Globus pallidus (tissue), 1 donor: ENCODE measurements at places on chromosomes 5 and 9.

DNA sequence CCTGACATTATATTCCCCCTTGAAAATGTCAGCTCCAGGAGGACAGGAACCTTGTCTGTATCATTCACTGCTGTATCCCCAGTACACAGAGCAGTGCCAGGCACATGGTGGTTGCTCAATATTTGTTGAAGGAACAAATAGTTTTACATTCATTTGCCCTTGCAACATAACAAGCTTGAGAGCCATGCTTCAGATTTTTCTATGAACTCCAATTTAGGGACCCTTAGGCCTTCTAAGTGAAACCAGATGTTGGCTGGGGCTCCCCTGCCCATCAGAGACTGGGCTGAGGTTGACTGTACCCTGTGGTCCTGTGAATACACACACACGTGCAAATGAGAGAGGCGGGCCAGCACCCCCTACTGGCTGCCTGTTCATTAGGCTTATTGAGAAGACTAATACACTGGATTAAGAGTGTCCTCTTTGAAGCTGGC, 214.9 kb upstream of the WWC1 start:
- DNase-seq, result no peak

DNA sequence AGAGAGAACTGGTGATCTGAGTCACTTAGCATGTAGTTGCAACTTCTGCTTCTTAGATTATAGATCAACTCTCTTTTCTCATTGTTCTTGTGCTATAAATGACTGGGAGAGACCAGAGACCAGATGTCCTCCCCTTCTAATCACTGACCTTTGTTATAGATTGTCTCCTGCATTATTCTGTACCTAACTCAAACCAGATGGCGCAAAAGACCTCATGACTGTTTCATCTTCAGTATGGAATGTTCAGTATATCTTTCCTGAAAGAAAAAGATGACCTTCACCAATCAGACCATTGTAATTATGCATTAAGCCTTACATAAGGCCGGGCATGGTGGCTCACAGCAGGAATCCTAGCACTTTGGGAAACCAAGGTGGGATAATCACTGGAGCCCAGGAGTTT, 30.5 kb upstream of the ADAM19 start:
- DNase-seq, result no peak

DNA sequence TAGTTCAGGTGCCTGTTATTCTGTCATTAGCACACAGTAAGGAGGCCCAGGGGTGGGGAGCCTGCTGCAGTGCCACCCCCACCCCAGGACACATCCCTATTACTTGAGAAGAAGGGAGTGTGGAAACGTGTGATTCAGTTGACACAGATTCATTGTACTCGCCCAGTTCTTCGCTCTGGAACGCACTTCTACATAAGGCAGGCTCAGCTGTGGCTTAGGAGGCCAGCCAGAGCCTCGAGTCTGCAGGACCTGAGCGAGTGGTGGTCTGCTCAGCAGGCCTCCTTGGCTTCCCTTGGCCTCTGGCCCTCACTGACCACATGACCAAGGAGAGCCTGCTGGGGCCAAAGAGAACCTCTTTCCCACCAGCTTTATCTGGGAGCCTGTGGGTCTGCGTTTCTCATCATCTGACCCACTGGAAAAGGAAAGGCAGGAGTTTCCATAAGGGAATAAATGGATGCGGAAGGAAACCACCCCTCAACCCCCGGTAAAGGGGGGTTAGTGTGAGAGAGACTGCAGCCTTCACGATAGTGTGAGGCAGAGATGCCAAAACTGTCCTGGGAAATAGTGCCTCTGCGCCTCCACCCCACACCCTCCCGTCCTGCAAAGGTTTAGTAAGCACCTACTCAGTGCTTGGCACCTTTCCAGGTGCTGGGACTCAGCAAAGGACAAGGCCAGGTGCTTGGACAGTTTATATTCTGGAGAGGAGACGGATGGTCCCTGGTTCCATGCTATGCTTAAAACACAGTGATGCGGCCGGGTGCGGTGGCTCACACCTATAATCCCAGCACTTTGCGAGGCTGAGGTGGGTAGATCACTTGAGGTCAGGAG, 73.7 kb downstream of the PPARGC1B start:
- no peak for DNase-seq

DNA sequence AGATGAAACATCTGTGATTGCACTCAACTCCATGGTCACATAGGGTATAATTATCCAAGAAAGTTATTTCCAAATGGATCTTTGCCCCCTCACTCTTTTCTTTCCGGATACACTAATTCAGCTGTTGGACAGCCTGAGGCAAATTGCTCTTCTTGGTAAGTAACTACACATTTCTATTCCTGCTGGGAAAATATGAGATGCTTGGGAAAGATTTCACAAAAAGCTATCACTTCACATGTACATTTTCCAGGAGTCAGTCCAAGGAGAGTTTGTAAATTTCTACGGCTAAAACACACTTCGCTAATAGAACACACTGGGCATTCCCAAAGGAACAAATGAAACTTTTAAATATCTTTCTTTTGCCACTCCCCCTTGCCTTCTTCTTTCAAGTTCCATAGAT, 123.0 kb upstream of the GRIA1 start:
- no peak for DNase-seq

- DNase-seq, result no peak
Observed at GRCh38 chr5:115530426-115530825, 14.1 kb downstream of the FEM1C start.

DNA sequence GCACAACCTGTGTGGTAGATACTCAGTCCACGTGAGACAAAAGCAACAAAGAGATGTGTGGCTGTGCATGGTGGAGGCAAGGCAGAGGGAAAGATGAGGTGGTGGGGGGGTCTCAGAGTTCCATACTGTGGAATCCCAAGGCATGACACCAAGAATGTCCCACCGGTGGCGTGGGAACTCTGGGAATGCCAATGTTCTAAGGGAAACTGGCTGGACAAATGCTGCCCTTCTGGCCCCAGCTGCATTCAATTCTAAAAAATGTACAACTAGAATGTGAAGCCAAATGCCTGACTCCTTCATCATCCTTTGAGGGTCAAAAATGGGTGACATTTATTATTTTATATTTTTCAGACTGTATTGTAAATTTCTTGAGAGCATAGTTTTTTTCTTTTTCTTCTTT, 58.2 kb upstream of the EQTN start:
- no peak for DNase-seq

- no peak for DNase-seq
Observed at GRCh38 chr5:73808911-73809310, 182.9 kb downstream of the ARHGEF28 start.
